ENCODE measurements at places on chromosomes 1 and 21.
A peak's percentile ranks its signal among the peaks of the same experiment; 100 is the strongest.

GRCh38 chr1:115324649-115325420 lies 13.2 kb downstream of the NGF start:
- no peak for DNase-seq

GRCh38 chr1:191993549-191993948 lies 164.7 kb upstream of the RGS18 start:
- peak; percentile 1 for DNase-seq

DNA sequence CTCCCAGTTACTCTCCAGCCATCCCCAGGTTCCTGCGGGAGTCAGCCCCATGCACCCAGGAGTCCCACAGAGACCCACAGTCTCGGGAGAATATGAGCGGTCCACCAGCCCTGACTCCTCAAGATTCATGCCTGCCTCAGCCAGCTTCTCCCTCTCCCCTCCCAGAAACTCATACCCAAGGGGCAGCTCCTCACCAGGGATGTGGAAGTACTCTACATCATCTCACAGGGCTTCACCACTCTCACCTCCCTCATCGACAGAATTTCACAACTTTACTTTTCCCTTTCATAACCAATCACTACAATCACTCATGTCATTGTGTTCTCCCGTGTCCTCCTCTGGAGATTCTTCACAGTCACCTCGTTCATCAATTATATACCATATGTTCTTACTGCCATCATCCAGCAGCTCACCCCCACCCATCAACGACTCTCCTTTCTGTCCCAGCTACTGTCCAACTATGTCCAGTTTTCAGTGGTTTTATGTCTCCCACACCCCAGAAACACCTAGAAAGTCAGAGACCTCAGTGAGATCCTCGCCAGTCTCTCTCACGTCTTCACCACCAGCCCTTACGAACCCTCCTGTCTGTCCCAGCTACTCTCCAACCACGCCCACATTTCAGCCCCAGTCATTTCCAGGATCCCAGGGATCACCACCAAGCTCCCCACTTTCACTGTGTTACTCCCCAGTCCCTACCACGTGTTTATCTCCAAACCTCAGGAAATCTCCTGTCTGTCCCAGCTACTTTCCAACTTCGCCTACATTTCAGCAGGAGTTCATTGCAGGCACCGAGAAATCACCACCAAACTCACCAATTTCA lies 1530.1 kb upstream of the TPTE start:
- no peak for DNase-seq

DNA sequence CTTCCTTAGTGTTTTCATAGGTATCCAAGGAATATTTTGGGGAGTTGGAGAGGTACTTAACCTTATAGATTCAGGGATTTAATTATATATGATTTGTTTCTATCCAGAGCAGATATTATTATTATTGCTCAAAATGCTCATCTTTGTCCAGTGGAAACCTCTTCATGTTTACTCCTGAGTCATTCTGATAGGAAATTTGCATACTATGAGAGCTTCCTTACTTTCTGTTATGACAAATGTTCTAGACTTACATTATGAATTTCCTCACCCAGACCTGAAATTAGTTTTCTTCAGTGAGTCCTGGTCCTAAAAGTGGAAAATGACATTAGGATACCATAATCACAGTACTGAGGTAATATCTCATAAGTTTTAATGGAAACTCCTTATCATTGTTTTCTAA lies 57.5 kb upstream of the PLPPR5 start:
- DNase-seq: no peak

DNA sequence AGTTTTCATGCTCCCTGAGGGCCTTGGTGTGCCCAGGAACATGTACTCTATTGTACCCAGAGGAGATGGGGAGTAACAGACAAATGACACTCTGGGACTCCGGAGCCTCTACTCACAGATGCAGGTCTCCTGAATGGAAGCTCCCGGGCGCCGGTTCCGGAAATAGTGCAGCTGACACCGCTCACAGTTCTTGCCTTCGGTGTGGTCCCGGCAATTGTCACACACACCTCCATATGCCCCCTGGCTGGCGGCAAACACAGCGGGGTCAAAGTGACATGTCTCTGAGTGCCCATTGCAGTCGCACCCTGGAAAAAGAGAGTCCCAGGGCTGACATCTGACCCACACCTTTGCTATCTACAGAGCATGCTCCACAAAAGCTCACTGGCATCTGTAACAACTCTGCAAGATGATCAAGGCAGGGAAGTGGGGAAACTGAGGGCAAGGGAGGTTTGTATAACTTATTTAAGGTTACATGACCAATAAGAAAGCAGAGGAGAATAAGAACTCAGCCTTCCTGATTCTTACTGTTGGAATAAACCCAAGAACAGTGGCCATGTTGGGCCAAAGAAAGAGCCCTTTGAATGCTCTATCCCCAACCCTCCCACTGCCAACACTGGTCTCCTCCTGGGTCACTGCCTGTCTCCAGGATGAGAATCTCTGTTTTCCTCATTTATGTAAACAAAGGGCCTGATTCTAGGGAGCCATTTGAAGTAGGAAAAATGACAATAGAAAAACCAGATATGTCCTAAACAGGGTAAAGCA lies 22.4 kb downstream of the LAMB3 start:
- DNase-seq: no peak

- DNase-seq: peak; percentile 79
Measured at GRCh38 chr1:26126321-26127084, 14.9 kb downstream of the PDIK1L start.

DNA sequence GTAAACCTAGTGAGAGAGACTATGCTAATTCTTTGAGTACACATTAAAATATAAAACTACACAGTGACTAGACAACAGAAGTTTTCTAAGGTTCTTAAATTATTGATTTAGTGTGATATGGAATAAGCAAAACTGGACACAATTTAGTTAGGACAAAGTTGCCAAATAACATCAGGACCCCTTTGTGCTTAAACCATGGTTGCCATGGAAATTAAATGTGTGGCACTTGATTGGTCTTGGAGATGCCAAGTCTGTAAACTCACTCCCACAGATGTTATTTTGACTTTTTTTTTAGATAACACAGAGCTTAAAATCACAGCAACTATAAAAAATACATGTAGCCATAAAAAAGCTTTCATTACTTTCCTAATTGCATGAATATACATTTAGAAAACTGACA lies 234.6 kb downstream of the BRINP3 start:
- no peak for DNase-seq
